Chondrocyte (in vitro differentiated cells): ENCODE measurements at places on chromosomes 12 and 14.

- H3K4me3 ChIP-seq, result no peak overlapping the region
- peaks cover 2% of the 10 kb centered on the region for H3K36me3 ChIP-seq
- peak overlapping the region; percentile 64 for H3K27ac ChIP-seq
Observed at GRCh38 chr12:95202691-95203486, 14.4 kb downstream of the FGD6 start.

DNA sequence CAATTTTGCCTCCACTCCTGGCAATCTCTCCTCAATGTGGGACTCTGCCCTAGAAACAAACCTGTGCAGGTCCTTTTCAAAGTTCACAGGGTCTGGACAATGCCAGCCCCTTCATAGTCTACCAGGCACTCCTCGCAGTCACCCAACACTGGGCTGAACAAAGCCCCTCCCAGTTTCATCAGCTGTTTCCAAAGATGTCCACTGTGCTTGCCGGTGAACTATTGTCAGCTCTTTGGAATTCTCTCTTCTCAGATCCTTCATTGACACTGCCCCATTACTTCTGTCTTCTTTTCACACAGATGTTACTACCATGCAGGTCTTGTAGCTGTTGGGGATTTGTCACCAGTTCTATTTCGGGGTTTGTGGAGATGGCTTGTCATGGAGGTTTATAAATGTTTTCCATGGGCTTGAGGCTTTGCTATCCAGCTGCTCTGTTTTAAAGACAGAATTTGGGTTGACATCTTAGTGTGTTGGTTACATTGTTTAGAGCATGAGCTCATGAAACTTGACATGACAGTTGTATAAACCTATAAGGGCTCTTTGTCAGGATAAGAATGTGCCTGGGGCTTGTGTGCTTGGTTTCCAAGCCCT lies 77.3 kb upstream of the DHRS4 start:
- DNase-seq, result no peak
- H3K27me3 ChIP-seq, result peaks cover 29% of the 10 kb centered on the region
- H3K36me3 ChIP-seq, result no peaks in the 10 kb centered on the region
- no peak overlapping the region for H3K4me3 ChIP-seq
- H3K4me1 ChIP-seq, result no peaks in the 10 kb centered on the region

DNA sequence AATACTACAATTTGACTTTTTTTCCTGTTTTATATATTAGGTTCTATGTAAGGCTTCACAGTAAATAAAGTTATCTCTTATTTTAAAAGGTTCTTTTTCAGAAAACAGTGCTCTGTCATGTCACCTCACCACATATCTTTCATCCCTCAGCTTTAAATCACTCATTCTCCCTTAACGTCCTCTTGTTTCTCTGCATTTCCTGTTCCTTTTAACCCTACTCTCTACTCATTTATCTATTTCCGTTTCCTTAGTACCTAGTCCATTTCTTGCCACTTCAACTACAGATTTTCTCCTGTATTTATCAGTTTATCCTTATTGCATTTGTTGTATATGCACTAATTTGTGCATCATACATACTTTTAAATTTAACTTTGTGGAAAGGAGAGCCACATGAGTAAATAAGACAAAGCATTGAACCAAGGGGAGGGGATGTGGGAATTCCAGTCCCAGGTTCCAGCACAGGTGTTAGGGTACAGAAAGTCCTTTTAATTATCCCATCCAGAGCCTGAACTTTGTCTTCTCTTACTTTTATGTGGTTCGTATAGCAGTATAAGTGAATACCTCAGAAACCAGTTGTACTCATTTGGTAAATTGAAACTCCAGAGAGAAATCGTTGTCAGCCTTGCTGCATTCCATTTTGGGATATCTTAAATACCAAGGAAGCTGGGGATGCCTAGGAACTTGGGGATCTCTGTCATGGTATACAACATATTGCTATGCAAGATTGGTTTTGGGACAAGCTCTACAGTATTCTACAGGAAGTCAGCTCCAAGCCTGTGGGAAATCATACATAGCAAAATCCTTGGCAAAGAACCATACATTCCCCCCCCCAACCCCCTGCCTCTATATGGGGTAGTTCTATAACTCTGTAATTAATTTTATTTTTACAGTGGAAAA lies 120.5 kb downstream of the DIP2B start:
- H3K4me1 ChIP-seq, result peaks cover 47% of the 10 kb centered on the region
- no peak overlapping the region for H3K27ac ChIP-seq
- H3K27me3 ChIP-seq, result no peaks in the 10 kb centered on the region
- peaks cover 11% of the 10 kb centered on the region for H3K36me3 ChIP-seq
- no peak for DNase-seq
- H3K4me3 ChIP-seq, result no peak overlapping the region

DNA sequence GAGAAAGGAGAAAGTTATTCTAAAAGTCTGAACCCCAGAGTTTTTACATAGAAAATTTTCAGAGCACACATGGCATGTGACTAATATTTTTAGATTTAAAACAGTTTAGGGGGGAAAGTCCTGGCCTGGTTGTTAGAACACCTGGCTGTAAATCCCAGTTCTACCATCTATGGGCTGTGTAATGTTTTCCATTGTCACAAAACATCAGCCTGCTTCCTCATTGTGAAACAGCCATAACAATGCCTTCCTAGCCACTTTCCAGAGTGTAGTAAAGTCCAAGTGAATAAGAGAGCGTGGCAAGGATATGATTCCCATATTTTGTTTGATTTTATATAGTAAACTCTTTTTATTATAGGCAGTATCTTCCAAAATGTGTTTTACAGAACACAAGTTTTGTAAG lies 310.0 kb upstream of the DCN start:
- H3K4me3 ChIP-seq, result no peak overlapping the region
- H3K4me1 ChIP-seq, result peaks cover 4% of the 10 kb centered on the region
- no peak for DNase-seq
- H3K27ac ChIP-seq, result no peak overlapping the region

DNA sequence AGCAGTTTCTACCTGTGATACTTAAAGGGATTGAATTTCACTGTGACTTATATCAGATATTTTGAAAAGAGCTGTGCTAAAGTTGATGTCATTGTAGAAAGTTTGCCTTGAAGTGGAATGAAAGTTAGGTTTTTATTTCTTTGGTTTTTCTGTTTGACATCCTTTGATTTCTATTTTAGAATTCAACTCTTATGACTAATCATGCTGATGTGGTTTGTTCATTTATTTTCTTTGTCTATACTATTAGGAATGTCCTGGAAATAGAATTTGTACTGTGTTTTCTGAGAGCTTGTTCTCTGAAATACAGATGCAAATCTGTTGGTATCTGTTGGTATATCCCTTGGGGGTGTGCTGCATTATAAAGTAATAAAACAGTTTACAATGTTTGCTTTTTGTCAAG lies 3.3 kb downstream of the CNOT2 start:
- no peaks in the 10 kb centered on the region for H3K27me3 ChIP-seq
- H3K27ac ChIP-seq, result peak overlapping the region; percentile 87
- peaks cover 73% of the 10 kb centered on the region for H3K4me1 ChIP-seq
- DNase-seq, result no peak
- peaks cover 1% of the 10 kb centered on the region for H3K36me3 ChIP-seq
- peak overlapping the region; percentile 20 for H3K4me3 ChIP-seq

- no peaks in the 10 kb centered on the region for H3K4me1 ChIP-seq
- DNase-seq, result no peak
- no peak overlapping the region for H3K27ac ChIP-seq
- H3K27me3 ChIP-seq, result no peaks in the 10 kb centered on the region
Observed at GRCh38 chr14:98162856-98163805, 1108.9 kb downstream of the BCL11B start.

DNA sequence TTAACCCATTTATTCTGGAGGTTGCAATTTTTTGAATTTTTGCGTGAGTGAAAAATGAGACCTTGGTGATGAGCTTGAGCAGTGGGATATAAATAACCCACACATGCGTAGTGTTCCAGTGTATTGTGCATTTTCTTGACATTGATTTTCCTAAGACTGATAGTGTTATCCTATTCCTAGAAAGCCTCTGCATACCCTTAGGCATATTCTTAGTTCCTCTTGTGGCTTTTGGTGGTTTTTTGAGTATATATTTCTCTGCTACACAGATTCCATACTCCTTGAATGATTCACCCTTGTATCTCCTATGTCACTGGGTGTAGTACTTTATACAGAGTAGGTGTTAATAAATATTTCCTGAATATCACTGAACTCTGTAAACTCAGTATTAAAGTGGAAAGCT lies 363.4 kb upstream of the PDE3A start:
- no peak for DNase-seq
- H3K36me3 ChIP-seq, result no peaks in the 10 kb centered on the region

DNA sequence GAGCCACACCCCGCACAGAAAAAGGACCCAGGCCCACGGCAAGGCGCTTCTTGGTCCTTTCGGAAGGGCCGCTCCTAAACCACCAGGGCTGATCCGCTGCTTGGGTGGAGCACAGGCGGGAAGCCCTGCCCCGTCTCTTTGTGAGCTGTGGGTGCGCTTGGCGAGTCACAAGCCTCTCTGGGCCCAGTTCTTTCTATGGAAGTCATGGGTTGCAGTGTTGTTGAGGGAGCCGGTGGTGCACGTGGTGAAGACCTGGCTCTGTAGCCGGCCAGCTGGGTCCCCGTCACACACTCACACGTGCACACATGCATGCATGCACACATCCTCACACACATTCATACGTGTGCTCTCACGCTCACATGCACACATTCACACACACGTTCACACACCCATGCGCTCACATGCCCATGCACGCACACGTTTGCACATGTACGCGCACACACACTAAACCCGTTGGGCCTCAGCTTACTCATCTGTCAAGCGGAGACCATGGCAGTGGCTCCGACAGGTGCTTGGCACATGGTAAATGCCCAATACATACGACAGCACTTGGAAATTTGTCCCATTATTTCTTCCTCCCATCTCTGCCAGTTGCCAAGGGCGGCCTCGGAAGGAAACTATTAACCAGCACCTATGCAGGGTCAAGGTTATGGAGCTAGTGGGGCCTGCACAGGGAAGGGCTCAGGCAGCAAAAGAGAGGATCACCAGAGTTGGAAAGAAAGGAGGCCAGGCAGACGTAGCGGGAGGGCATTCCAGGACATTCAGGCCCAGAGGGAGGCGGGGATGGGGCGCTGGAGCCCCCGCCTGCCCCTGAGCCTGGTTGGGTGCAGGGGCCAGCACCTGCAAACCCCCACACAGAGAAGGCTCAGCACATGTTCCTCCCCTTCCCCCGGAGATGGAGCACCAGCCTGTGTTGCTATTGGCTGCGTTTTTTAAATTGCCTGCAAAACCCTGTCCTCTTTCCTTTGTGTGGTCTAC lies 96.9 kb downstream of the SETD3 start:
- no peak overlapping the region for H3K27ac ChIP-seq
- H3K27me3 ChIP-seq, result no peaks in the 10 kb centered on the region
- no peaks in the 10 kb centered on the region for H3K36me3 ChIP-seq

DNA sequence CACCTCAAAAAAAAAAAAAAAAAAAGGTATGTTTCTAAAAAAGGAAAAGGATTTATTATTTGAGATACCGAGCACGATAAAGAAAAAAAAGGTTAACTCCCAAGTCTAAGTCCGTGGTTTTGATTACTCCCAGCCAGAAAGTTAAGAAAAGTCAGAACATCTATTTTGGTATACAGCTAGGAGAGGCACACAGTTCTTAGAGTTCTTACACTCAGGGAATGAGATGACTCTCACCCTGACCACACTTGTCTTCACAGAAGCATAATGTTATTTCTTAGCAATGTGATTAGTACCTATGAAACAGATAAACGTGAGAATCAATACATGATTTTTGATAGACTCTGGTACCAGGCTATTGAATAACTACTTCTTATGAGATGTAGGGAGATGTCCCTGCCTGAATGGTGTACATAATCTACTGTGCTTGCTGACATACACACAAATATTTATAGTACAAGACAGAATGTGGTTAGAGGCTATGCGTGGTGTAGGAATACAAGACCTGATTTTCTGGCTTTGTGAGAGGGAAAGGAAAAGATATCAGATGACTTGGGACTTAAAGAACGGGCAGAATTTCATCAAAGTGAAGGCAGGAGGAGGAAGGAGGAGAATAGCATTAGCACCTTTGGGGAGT lies 31.6 kb downstream of the LIMA1 start:
- no peaks in the 10 kb centered on the region for H3K27me3 ChIP-seq
- H3K36me3 ChIP-seq, result no peaks in the 10 kb centered on the region
- DNase-seq, result no peak
- peaks cover 37% of the 10 kb centered on the region for H3K4me1 ChIP-seq

- no peak overlapping the region for H3K27ac ChIP-seq
- peaks cover 20% of the 10 kb centered on the region for H3K4me1 ChIP-seq
- H3K36me3 ChIP-seq, result peaks cover 19% of the 10 kb centered on the region
Observed at GRCh38 chr12:62913380-62913779, 21.6 kb downstream of the PPM1H start.
